Non-pigmented ciliary epithelial cell (primary cell): ENCODE measurements at places on chromosomes 7 and 10.
A peak's percentile ranks its signal among the peaks of the same experiment; 100 is the strongest.

GRCh38 chr7:36811807-36812206 lies 87.5 kb upstream of the AOAH start:
- no peak for DNase-seq

DNA sequence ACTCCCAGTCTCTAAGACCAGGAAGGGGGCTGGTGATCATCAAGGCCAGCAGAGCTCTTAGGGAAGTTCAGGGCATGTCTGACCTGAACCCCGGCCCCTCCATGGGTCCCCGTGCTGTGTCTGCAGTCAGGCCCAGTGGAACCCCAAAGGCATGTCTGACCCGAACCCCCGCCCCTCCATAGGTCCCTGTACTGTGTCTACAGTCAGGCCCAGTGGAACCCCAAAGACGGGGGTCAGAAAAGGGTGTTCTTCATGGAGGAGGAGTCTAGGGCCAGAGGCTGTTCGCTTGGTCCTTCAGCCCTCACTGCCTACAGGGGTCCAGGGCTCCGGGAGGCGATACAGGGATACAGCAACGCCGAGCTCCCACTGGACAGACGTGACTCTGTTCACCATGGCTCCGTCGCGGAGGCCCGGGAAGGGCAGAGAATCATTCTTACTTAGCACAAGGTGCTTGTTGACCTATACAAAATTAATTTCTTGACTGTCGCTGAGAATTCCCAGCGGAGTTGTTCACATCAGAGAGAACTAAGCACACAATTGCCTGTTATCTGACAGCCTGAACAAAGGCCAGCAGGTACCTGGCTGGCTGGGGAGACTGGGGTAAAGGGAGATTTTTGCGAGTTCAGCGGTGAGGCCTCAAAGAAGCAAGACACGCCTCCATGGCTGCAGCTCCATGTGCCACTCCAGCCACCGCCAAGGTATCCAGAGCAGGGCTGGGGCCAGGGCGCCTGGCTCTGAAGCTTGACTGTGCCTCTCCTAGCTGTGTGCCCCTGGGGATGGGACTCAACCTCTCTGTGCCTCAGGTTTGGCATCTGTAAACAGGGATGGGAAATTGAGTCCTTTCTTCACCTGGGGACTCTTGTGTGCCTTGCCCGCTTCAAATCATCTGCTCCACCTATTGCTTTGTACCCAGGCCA lies 26.8 kb downstream of the EN2 start:
- no peak for DNase-seq

DNA sequence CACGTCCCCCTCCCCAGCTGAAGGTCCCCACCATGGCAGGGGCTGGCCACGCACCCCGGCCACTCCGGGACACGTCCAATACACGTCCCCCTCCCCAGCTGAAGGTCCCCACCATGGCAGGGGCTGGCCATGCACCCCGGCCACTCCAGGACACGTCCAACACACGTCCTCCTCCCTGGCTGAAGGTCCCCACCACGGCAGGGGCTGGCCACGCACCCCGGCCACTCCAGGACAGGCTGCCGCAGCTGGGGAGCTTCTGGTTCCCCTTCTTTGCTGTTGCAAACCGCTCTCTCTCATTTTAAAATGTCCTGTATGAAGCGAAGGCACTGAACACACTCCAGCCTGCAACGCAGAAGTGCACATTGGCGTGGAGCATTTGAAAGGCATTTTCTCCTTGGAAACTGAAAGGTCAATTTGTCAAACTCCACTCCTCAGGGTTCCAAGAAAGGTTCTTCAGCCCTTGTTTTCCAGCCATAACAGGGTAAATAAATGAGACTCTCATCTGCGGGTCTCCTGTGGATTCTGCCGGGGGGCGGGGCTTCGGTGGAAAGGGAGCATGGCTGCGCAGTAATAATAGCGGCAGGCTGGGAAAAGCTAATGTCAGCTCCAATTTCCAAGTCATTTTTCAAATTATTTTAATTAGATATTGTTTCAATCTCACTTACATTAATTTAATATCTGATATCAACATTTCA lies 580.3 kb downstream of the DNAJB6 start:
- DNase-seq: no peak

- no peak for DNase-seq
Observed at GRCh38 chr7:142964502-142965246, 2.5 kb upstream of the KEL start.

- DNase-seq: no peak
Observed at GRCh38 chr7:135597181-135597925, 39.6 kb downstream of the NUP205 start.

GRCh38 chr7:149722356-149722957 lies 50.9 kb downstream of the ZNF467 start:
- DNase-seq: no peak

- DNase-seq: no peak
Observed at GRCh38 chr7:129298268-129298893, 73.6 kb downstream of the AHCYL2 start.

- DNase-seq: no peak
Observed at GRCh38 chr7:6226194-6226799, 46.1 kb downstream of the CYTH3 start.

- DNase-seq: no peak
Observed at GRCh38 chr7:4840079-4840501, 21.7 kb downstream of the PAPOLB start.

DNA sequence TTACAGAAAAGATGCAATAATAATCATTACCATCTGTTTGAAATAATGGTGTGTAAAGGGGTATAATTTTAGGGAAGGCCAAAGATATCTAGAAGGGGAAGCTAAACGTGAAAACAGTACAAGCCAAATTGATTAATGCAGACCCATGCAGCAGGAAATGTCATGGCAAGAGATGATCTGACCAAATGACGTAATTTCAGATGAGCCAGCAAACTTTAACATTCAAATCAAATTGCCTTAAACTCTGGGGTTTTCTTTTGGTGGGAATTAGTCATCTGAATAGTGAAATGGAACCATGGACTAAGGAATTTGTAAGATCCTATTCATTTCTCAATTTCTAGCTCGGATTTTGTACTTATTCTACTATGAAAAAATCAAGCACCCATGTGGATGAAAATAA lies 21.4 kb upstream of the SCIN start:
- peak; percentile 49 for DNase-seq

DNA sequence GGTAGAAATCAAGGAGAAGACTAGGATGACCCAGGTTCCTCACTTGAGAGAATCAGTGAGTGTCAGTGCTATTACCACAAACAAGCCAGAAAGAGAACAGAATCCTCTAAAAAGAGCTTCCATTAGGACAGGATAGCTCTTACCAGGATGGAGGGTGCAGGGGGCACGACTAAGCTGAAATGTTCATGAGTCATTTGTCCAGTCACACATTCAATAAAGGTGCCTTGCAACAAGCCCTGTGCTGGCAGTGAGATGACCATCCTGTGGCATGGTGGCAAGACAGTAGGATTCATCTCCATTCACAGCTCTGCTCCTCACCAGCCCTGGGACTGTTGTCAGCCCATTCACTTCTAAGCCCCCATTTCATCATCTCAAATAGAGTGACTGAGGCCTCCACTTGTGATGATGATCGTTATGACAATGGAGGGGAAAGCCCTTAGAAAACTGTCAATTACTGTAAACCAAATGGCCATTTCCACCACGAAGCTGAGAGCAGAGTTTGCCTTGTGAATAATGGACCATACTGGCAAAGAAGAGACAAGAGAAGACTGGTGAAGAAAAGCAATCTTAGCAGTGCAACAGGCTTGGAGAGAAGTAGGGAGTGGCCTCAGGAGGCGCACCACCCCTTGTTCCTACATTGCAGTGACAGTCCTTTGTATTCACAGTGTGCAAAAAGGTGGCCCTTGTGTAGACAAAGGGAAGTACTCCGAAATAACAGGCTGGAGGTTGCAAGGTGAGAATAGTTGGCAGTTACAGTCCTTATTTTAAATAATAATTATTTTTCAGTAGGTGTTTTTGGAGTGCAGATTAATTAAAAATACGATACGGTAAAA lies 9.0 kb upstream of the WIPF3 start:
- DNase-seq: no peak

GRCh38 chr7:137976696-137977095 lies 25.2 kb downstream of the CREB3L2 start:
- DNase-seq: no peak

- no peak for DNase-seq
Observed at GRCh38 chr10:113590581-113590980, 37.7 kb downstream of the HABP2 start.

- no peak for DNase-seq
Observed at GRCh38 chr10:73625004-73625883, 16.0 kb downstream of the MYOZ1 start.

DNA sequence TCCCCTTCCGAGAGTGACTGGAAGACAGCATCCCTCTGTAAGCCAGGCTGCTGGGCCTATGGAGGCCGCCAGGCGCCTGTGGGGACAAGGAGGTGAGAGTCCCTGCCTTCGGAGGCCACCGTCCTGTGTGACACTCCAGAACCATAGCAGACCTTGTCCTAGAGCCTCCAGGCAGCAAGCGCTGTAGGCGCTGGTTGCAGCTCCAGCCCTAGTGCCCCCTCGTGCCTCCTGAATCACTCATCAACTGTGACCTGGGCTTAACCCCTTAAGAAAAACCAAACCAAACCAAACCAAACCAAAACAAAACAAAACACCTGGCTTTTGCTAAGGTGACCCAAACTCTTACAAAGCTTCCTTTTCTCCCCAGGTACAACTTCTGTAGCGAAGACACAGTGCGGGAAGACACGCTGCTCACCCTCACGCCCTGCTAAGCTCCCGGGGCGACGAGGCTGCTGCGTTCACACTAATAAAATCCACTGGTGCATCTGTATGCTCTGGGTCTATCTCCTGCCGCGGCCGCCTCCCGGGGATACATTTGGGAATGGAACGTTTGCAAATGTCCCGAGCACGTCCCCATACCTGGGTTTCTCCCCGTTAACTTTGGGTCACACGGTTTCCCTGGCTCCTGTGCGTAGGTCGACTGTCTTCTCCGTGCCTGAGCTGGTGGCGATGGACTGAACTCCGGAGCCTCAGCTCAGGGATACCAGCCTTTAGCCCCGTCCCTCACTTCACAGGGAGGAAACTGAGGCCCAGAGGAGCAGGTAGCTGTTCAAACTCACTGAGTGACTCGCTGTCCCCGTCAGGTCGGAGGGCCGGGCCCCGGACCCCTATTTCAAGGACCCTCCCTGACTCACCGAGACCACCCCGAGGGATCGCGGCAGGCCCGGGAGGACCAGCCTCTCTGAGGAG lies 11.8 kb upstream of the PNLIPRP2 start:
- no peak for DNase-seq

GRCh38 chr7:78399033-78399769 lies 600.6 kb downstream of the PHTF2 start:
- DNase-seq: no peak

DNA sequence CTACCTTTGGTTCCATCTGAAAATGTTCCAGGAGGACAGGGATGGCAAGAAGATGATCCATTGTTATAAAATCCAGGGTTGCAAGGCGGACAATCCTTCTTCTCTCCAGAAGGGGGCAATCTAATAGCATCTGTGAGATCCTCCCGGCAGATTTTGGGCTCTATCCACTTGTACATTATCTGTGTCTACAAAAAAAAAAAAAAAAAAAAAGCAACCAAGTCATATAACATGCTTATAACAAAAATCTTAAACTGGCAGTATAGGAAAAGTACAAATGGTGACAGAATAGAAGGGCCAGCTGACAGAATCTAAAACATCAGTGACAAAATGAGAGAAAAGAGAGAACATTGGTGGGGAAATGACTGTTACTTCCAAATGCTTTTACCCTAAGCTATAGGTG lies 132.7 kb downstream of the ELAPOR2 start:
- peak; percentile 15 for DNase-seq

GRCh38 chr10:63236113-63236935 lies 103.2 kb downstream of the NRBF2 start:
- peak; percentile 78 for DNase-seq

- no peak for DNase-seq
Observed at GRCh38 chr10:124419635-124420034, 912 bp upstream of the OAT start.

- DNase-seq: no peak
Observed at GRCh38 chr10:80462299-80462980, 8.3 kb downstream of the TSPAN14 start.

- no peak for DNase-seq
Observed at GRCh38 chr7:11707606-11708193, 124.3 kb downstream of the THSD7A start.

DNA sequence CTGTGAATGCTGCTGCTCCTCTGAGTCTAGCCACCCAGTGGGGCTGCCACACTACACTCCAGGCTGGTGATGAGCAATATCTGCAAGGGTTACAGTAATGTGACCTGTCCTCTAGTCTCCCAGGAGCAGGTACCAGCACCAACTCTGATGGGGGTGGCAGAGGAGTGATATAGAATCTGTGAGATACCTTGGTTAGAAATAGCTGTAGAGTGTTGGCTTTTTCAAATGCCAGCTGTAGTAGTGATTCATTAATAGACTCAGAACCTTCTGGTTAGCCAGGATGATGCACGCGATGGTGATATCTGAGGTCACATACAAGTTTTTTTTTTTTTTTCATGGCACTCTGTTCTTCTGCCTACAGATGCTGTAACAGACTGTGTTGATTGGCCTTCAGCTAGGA lies 757.1 kb downstream of the INHBA start:
- DNase-seq: no peak

- no peak for DNase-seq
Observed at GRCh38 chr7:29926741-29927140, 62.9 kb downstream of the SCRN1 start.

DNA sequence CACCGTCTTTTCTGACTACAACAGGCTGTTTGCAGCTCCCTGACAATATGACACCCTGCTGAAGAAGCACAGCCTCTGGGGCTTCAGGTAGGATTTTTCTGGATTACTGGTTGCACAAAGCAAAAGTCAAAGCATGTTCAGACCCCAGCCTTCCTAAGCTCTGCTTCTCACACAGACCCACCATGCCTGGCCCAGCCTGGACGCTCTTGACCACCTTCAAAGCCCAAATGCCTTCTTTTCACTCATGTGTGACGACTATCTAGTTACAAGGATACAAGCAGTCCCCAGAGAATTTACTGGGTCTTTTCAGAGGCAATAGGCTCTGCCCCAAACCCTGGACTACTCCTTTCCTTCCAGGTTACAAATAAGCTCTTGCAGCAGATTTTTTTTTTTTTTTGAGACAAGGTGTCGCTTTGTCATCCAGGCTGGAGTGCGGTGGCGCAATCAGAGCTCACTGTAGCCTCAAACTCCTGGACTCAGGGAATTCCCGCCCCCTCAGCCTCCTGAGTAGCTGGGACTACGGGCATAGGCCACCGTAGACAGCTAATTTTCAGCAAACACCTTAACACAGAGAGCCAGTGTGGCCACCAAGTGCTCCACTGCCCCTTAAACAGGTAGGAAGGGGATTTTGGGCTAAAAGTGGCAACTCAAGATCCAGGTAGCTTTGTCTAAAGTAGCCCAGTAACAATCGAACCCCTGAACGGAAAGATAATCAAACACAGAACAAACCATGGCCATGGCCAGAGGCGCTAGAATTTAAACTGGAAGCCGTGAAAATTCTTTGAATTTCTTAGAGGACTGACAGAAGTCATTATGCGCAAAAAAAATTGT lies 16.2 kb downstream of the SVIL start:
- DNase-seq: no peak
